ENCODE measurements at places on chromosomes 5 and 9.

DNA sequence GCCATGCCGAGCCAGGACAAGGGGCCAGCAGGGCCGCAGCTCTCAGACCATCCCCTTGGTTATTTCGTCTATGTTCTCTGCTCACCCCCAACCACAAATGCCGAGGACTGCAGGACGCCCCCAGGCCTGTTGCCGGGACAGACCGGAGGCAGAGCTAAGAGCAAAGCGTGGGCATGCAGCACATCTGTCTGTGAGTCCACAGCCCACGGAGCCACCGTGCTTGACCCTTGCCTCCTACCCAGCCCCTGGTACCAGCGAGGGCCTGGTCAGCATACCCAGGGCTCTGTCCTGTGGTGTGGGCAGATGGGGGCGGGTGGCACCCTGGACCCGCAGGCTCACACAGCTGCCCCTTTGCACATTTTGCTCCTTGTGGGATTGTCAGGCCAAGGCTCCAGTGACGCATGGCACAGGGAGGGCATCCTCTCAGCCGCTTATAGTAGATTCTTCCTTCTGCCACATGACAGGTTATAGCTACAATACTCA, 4.7 kb downstream of the BRD3 start:
- DNase-seq, result no peak

DNA sequence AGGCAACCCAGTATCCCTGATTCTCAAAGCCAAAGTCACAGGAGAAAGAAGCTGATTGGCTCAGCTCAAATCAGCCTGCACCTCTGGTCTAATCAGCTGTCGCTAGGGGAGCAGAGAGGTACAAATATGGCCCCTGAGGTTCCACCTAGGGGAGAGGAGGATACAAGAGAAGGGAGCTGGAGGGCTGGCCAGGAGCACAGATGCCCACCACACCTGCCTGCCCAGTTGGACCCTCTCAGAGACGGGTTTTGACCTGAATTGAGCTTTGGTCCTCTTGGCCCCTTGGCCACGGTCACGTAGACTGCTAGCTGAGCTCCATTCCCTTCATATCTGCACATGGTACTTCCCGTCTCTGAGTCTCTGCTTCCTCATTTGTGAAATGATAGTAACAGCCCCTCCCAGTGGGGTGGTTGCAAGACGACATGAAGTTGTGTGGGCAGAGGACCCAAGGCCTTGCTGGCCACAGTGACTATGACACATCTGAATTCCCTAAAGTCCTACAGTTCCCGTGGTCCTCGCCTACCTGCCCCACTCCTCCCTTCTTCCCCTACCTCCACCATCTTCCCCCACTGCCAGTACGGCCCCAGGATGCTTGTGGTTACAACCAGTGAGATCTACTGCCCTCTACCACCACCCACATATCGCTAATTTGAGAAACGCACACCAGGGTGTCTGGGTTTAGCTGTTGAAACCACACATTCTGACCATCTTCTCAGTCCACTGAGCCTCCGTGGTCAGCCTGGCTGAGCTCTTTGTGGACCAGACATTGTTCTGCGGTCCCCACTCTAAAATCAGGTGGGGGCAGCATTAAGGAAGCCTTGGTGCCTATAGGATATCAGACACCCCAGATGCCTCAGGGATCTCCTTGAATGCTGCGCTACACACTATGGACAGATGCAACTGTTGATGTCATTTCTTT, 60.3 kb upstream of the NEK6 start:
- DNase-seq, result no peak

- no peak for DNase-seq
These were observed 86.0 kb downstream of the PRDM6 start for GRCh38 chr5:123174916-123175481.

DNA sequence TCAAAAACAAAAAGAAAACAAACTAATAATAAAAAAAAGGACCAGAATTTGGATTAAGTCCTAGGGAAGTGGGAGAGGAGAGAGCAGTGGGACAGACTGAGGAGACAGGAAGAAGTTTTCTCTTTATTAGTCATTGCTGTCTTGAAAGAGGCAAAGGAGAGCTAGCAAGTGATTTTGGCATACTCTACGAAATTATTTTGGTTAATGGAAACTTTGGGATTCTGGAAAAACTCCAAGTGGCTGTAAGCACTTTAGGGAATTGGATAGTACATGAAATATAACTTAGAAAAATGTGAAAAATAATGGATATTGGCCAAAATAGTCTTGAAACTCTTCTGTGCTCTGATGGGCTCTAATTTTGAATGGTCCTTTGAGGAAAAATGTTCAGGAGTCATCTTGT, 1641.8 kb upstream of the WWC1 start:
- no peak for DNase-seq

GRCh38 chr5:172498431-172499129, 44.3 kb upstream of the SH3PXD2B start:
- DNase-seq, result no peak

DNA sequence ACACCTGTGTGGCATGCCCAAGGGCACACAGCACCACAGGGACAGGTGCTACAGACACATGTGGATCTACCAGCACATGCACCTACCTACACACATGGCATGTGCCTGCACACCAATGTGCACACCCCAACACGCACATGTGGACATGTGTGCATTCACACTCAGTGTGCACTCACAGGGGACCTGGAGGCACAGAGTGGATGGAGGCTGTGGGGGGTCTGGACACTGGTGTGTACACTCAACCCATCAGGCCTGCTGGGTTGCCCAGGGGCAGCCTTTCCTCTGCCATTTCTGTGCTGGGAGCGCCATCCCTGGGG, 1.7 kb downstream of the CRB2 start:
- DNase-seq, result no peak

- no peak for DNase-seq
These were observed 55.9 kb downstream of the NDUFAF2 start for GRCh38 chr5:61000887-61001286.

GRCh38 chr5:67942421-67942820, 273.1 kb upstream of the PIK3R1 start:
- DNase-seq, result no peak

GRCh38 chr5:171419688-171420430, 412 bp downstream of the FGF18 start:
- DNase-seq, result no peak

- no peak for DNase-seq
These were observed 22.8 kb downstream of the FPGS start for GRCh38 chr9:127825319-127826051.

DNA sequence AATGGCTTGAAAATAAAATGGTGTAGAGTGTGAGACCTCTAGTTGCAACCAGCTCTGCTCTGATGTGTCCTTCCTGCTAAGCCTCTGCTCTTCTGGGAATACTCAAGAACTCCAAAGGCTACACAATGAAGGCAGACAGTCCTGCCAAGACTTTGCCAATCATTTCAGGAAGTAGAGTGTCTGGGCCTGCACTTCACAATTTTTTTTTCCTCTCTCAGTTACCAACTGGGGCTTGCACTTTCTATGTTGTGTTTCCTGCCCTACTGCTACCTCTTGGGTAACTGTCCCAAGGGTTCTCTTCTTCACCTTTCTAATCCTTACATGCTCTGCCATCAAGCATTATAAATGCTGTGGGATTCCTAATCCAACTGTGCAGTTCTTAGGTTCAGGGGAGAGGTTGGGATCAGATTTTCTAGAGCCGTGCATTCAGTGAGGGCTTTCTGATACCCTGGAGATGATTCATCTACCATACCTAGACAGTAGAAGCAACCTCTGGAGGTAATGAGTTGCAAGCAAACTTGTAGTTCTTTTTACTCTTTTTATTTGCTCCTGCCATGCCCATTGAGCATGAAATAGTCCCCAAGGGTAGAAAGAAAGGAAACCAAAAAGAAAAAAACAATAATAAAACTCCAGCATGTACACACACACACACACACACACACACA, 365.9 kb downstream of the MLLT3 start:
- DNase-seq, result no peak

GRCh38 chr5:178427576-178428197, 162.5 kb downstream of the COL23A1 start:
- no peak for DNase-seq

- no peak for DNase-seq
These were observed 171.2 kb downstream of the TMEM167A start for GRCh38 chr5:82905986-82906385.

- no peak for DNase-seq
These were observed 10.3 kb upstream of the BRD3OS start for GRCh38 chr9:134014946-134015345.

DNA sequence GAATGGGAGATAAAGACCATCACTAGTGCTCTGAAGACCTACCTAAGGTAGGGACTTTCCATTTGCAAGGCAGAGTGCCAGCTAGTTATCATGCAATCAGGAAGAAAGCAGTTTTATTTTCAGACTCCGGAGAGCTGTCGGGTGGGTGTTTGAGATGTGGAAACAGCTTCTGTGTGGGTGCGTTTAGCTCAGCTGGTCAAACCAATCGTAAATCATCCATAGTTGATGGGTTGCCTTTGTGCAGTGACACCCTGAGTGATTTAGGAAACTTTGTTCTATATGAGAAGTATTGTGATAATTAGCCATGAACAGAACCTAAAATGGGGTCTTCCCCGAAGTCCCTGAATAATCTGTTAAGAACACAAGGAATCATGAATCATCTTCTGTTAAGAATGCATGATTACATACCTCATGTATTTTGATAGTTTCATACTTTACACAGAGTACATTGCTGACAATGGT, 284.3 kb downstream of the ARHGAP26 start:
- DNase-seq, result no peak

- DNase-seq, result no peak
These were observed 287.4 kb downstream of the HTR1A start for GRCh38 chr5:63674881-63675280.

DNA sequence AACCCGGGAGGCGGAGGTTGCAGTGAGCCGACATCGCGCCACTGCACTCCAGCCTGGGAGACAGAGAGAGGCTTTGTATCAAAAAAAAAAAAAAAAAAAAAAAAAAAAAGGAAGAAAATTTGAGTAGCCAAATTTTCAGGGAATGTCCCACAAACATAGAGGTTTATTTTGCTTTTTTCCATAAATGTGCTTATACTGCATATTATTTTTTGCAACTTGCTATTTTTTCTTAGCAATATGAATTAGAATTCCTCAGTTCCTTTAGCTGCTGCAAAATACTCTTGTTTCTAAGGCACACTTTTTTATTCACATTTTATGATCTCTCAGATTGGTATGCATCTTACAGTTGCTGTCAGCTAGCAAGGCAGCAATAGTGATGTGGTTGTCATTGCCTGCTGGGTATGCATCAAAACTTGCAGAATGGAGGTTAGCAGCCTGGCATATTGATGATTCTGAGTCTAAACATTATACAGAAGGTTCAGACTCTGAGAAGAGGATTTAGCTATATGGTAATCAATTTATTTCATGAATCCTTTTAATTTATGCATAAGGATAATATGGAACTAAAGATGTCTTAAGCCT, 13.0 kb upstream of the MSANTD3 start:
- no peak for DNase-seq

GRCh38 chr9:98367371-98367900, 112.0 kb upstream of the TBC1D2 start:
- no peak for DNase-seq

DNA sequence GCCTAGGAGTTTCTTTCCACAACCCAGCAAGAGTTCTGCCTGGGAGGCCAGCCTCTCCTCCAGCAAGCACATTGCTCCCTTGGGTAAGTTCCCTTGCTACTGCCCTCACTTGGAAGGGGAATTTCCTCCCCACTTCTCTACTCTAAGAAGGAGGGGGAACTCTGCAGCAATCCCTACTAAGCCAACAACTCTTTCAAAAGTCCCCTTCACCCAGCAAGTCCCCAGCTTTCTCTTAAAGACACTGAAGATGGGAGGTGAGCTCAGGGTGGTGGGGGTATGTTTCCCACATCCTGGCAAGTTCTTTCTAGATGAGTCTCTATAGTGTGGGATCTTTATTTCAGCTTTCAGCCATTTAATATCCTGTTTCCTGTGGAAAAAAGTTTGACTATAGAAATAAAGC, 49.0 kb downstream of the PDE8B start:
- DNase-seq, result no peak

- DNase-seq, result no peak
These were observed 4.0 kb downstream of the VAV2 start for GRCh38 chr9:133987946-133988665.

DNA sequence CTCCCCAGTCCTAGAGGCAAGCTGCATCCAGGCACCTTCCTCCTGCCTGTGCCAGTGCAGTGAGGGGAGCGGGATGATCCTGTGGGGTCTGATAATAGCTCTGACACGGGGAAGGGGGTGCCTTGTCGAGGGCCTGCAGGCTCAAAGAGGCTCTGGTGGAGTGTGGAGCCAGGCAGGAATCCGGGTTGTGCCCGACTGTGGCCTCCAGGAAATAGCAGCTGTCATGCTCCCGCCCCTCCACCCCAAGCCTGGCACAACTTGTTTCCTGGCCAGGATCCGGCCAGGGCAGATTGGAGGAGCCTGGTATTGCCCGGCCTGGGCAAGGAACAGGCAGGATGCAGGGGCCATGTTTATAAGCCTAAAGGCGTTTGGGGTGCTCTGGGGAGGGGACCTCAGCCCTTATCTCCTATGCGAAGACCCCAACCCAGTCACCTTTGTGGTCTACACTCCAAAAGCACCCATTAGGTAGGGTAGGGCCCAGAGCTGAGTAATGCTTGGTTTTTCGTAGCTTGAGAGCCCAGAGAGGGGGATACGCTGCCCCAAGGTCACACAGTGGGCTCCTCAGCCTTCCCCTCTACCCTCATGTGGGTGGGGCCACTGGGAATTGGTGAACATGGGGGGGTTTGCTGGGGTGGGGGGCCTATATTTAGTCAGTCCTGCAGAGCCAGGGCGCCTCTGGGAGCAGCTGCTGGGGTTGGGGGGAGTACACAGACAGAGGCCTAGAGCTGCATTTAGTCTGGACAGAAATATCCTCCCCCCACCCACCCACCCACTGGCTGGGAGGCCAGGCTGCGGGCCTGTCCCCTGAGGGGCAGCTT, 12.2 kb downstream of the CXXC5 start:
- no peak for DNase-seq

DNA sequence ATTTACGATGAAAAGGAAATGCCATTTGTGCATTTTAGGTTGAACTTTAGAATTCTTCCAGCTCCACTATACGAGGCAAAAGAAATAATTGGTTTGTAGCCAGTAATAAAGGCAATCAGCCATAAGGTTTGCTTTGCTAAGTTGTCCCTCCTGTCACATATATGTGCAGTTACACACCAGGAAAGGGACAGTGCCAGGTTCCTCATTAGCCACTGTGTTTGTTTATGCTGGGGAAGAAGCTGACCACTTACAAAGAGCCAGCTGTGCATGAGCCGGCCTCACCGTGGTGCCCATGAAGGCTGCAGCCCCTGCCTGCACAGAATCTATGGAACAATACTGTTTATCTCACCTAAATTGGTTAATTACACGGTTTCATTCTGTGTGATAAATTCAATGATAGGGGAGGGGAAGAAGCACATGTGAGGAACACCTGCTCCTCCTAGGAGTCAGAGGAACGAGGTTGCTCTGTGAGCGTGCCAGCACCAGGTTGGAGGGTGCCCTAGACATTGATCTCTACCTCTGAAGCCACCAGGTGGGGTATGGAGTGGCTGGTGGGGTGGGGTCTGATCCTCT, 173.8 kb upstream of the DAP start:
- no peak for DNase-seq

All from GM04503 (cell line).